ENCODE measurements at places on chromosomes 3 and 15. TPM values are rescaled to one million over a fixed set of nuclear protein-coding genes. Genes with fewer than 3 reads are reported as not detected.

Gene TNNC1
- 0.89 TPM for total RNA-seq

Gene EFHB
- total RNA-seq = 0.42 TPM

Gene CAMP
- not detected for total RNA-seq

Gene KCNH8
- under 0.01 TPM for total RNA-seq

Gene GPR171
- not detected for total RNA-seq

Data from smooth muscle cell of the umbilical artery (primary cell).